ENCODE measurements at places on chromosomes 6 and 20.
A peak's percentile ranks its signal among the peaks of the same experiment; 100 is the strongest.

GRCh38 chr20:35087355-35087754 lies 5.3 kb downstream of the TRPC4AP start:
- no peak for DNase-seq

- peak; percentile 88 for DNase-seq
Observed at GRCh38 chr6:15980801-15981200, 148.1 kb upstream of the MYLIP start.

DNA sequence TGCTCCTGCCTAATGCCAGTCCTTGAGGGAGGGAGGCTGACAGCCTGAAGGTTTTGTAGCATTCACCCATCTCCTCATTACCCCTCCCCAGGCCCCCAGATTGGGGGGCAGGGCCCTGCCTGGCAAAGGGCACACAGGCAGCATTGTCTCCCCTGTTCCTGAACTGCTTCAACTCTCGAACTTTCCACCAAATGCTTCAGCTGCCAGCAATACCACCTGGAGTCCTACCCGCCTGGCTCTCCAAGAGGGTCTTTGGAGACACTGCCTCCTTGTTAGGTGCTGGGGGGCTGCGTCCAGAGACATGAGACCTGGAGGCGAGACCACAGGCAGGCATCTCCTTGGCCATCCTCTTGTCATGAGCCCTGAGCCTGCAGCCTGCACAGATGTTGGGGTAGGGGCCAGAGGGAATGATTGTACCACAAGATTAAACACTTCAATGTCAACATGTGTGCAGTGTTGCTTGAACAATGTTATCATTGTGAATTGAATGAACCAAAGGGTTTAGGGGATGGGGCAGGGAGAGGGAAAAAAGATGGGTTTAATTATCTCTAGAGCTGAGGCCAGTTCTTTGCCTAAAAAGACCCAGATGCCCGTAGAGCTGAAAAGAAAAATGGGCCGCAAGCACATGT lies 25.0 kb downstream of the BMP7 start:
- DNase-seq, result no peak

DNA sequence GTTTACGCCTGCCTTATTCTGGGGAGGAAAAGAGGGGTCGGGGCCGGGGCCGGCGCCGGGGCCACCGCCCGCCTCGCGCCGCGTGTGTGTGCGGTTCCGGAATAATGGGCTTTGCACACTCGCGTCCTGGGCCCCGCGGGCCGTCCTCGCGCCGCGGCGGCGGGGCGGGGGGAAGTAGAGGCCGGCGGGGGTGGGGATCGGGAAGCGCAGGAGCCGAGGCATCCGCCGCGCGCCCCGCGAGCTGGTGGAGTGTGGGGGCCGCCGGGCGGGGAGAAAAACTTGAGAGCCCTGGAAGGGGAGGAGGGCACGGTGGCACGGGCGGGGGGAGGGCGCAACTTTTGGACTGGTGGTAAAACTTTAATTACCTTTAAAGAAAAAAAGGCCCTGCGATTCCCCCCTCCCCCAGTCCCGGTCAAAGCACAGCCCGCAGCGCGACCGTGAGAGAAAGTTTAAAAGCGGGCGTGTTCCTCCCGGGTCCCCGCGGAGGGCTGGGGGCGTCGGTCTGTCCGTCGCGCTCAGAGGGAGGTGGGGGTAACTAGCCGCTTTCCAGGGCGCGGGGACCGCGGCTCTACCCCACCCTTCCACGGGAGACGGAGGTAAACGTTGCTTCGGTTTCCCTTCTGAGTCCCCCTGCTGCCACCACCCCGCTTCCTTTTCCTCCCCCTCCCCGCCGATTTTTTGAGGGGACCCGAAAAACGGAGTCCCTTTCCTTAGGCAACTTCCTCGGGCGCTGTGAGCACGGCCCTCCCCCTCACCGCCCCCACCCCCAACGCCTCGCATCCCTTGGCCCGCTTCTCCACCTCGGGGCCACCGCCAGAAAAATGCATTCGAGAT lies 1.9 kb downstream of the L3MBTL3 start:
- no peak for DNase-seq

DNA sequence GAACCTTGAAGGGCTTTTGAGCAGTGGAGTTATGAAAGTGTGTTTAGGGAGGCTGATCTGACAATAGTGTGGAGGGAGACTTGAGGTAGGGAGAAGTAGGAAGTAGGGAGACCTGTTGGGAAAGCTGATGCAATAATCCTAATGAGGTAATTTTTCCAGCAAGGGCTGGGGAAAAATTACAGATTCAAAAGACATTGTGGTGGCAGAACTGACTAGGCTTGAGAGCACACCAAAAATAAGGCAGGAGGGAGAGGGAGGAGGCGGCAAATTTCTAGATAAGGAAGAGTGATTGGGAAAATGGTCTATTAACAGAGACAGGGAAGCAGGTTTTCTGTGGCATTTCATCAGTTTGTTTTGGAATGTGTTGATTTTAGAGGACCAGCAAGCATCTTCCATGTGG lies 5.5 kb downstream of the PRRT1 start:
- DNase-seq, result peak; percentile 38

All from bronchial epithelial cell (primary cell).